Left lung (tissue), 14 donors: ENCODE measurements at places on chromosomes 1 and 21. TPM values are rescaled to one million over a fixed set of nuclear protein-coding genes. Genes with fewer than 3 reads are reported as not detected.

PEAR1 gene
- 10.6 TPM for total RNA-seq

MYOG gene
- total RNA-seq = not detected

B3GALT5 gene
- total RNA-seq = 0.03 TPM

AIRE gene
- 0.06 TPM for total RNA-seq

TMPRSS3 gene
- 4.8 TPM for total RNA-seq

TRIM45 gene
- total RNA-seq = 2.6 TPM
